ENCODE measurements at places on chromosomes 4 and X.

GRCh38 chr4:2402048-2402842 is 16.2 kb downstream of the ZFYVE28 start:
- DNase-seq: peak; percentile 43

DNA sequence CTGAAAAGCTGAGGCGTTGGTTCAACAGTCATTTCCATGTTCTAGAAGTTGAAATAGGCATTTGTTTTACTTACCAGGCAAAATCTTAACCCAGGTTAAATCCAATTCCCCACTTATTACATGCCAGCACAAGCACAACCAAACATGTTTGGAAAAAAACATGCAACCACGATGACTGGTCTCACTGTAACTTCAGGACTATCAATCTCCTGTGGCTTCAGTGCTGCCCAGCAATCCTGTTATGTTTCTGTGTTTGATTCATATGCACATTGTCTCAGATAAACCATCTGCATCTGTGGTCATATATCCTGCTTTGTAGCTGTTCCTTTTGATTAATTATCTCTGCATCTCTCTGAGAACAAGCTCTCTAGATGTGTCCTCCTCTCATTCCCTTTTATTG is 28.3 kb downstream of the PRDM8 start:
- DNase-seq: peak; percentile 48

GRCh38 chr4:27702730-27703431 is 842.2 kb downstream of the STIM2 start:
- peak; percentile 10 for DNase-seq

DNA sequence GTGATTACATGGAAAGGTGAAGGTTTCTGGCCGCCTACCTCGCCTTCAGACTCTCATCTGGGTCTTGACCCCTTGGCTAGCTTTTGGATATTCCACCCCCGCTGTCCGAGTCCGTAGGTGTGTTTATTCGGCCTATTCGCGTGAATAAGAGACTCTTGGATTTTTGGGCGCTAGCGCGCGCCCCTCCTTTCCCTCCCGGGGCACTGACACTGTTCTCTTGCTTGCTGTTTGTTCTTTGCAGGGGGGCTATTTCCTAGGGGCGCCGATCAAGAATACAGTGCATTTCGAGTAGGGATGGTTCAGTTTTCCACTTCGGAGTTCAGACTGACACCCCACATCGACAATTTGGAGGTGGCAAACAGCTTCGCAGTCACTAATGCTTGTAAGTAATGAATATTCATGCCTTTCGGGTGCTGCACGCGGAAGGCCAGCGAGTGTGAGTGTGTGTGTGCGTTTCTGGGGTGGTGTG is 932 bp downstream of the GRIA2 start:
- DNase-seq: no peak

GRCh38 chr4:86653237-86653865 is 59.2 kb downstream of the PTPN13 start:
- DNase-seq: no peak

- DNase-seq: no peak
These were observed 93.8 kb downstream of the CENPC start for GRCh38 chr4:67451464-67451863.

- DNase-seq: no peak
These were observed 581.9 kb downstream of the GRID2 start for GRCh38 chr4:92885632-92886031.

- DNase-seq: no peak
These were observed 76.5 kb downstream of the RELL1 start for GRCh38 chr4:37609626-37610025.

DNA sequence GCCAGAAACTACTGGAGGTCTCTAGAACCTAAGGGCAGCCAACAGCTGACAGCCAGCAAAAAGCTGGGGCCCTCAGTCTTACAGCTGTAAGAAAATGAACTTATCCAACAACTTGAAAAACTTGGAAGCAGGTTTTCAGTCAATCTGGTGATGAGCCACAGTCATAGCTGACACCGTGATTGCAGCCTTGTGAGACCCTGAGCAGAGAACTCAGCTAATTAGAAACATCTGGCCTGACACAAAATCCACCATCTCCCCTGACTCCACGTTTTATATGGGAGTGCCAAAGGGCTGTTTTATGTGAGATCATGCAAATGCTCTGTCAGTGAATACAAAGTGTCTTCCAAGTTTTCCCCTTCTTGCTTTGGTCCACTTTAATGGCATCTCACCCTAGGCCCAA is 198.8 kb upstream of the DCAF8L1 start:
- no peak for DNase-seq

- peak; percentile 42 for DNase-seq
These were observed 1090.7 kb downstream of the FAT4 start for GRCh38 chr4:126405369-126405982.

GRCh38 chrX:38484607-38485498 is 76.5 kb upstream of the TSPAN7 start:
- DNase-seq: no peak

DNA sequence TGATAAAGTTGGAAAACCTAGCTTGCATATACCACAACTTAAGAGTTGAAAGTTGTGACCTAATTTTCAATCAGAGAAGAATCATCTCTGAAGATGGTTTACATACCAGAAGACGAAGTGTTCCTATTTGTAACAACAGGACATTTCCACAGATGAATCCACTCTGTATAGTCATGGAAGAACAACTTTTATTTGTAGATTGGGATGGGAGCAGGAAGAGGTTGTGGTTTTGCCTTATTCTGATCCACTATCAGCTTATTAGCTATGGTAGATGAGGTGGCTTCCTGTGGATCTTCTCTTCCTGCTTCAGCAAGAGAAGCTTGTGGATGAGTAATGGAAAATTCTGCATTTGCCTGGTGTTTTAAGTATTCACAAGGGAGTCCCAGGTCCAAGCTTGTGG is 18.6 kb upstream of the SUPT20HL1 start:
- peak; percentile 92 for DNase-seq

DNA sequence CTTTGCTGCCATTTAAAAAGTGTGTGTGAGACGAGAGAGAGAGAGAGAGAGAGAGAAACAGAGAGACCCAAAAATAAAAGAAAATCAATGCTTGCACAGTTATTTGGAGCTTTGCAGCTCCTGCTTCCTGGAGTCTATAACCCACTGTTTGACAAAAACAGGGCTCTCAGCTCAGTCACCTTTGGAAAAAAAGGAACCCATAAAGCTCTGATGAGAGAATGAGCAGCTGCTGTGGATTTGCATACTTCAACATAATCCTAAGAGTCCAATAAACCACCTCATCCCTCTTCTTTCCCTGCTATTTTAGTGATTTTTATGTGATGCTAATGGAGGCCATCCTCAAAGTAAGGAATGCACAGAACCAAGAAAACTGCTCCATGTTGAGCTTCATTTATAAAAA is 50.3 kb downstream of the USP26 start:
- DNase-seq: no peak

- DNase-seq: peak; percentile 83
These were observed 9.4 kb downstream of the ARHGAP10 start for GRCh38 chr4:147741190-147741788.

DNA sequence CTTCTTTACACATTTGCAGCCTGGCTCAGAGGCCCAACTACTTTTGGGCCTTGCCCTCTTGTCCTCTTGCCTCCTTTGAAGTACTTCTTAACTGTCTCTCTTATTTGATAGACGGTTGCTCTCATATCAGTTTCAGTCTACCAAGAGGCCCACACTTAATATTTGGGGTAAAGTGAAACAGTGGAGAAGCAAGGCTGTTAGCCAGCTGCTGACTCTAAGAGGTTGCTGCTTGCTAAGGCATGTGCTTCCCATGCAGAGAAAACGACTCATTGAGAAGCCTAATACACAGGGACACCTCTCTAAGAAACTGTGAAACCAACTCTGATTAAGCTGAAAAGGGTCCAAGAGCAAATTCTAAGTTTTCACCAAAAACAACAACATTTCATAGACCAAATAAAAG is 94.6 kb downstream of the PPP3CA start:
- peak; percentile 20 for DNase-seq

- DNase-seq: no peak
These were observed 19.9 kb upstream of the ENPP6 start for GRCh38 chr4:184237612-184238011.

DNA sequence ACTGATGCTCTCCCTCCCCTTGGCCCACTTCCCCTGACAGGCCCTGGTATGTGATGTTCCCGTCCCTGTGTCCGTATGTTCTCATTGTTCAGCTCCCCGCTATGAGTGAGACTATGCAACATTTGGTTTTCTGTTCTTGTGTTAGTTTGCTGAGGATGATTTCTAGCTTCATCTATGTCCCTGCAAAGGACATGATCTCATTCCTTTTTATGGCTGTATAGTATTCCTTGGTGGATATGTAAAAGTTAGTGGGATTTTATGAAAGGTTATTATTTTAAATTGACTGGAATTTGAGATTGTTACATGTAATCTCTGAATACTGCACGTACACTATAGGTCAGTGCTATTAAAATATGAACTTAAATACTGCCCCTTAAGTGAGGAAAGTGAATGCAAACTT is 184.0 kb downstream of the WDFY3 start:
- DNase-seq: no peak

Data from EH (cell line).